ENCODE measurements at places on chromosomes 7 and 10.

- no peak for DNase-seq
Measured at GRCh38 chr7:134709197-134709596, 62.5 kb downstream of the BPGM start.

DNA sequence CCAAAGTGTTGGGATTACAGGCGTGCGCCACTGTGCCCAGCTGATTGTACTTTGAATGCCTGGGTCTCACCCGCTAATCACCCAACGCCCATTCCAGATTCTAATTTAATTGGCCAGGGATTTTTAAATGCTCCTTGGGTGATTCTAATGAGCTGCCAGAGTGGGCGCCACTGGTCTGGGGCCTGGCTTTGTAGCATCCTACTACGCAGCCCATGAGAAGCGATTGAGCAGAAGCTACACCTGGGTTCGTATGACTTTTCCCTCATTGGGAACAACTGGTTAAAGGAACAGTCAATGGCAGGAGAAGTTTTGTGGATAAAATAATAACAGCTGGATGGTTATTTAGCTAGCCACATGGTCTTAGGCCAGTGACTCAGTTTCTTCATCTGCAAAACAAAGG, 108.0 kb downstream of the SPAG6 start:
- DNase-seq = no peak

DNA sequence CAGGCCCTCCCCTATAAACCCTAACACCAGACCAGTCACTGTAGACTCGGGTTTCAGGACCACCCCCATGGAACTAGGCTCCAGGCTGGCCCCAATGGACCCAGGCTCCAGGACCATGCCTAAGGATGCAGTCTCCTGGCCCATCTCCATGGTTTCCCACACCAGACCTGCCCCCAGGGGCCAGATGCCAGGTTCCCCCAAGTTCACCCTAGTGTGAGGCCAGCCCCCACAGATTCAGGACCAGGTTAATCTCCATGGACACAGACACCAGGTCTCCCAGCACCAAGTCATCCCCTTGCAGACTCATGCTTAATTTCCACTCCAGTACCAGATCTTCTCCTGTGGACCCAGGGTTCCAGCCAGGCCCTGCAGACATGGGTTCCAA, 103.8 kb upstream of the LANCL2 start:
- DNase-seq = no peak

GRCh38 chr7:1844951-1845390, 174.9 kb downstream of the ELFN1 start:
- no peak for DNase-seq

DNA sequence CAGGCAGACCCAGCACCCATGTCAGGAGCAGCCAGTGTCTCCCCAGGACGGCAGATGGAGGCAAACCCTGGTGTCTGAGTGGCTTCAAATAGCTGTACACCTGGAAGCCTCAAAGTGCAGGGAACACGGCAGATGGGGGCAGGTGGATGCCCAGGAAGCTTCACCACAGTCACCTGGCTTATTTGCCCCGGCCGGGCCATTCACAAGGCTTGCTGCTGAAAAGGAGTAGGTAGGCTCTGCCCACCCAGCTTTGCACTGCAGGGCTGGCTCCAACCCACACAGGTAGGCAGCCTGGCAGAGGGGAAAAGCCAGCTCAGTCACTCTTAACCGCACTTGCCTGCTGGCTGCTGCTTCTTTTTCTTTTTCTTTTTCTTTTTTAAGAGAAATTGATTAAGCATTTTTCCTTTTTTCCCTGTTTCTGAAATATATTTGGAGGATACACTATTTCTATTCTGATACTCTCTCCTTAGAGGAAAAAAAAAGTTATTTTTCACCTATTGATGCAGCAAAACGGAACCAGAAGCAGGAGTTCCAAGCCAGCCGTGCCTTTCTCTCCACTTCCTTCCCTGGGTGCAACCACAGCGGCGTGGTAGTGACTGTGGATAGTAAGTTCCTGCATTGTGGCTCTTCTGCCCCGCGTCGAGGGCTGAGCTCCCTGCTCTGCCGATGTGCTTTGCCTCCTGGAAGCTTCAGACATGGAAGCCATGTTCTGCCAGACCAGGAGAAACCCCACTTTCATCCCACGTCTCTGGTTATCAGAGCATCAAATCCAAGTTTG, 118.3 kb downstream of the KLF6 start:
- peak; percentile 14 for DNase-seq

GRCh38 chr7:121267612-121268011, 61.2 kb upstream of the WNT16 start:
- no peak for DNase-seq

- DNase-seq = no peak
Measured at GRCh38 chr10:113569576-113569975, 16.7 kb downstream of the HABP2 start.

Measured in activated CD4-positive, alpha-beta T cell treated with anti-CD3 and anti-CD28 coated beads, Interleukin-2, amount 50 U/mL, for 24 hours (primary cell).